ENCODE measurements at places on chromosomes 16 and 17. TPM values are rescaled to one million over a fixed set of nuclear protein-coding genes. Genes with fewer than 3 reads are reported as not detected.

GRCh38 chr17:48500435-48501426 is 30.1 kb downstream of the HOXB1 start:
- H3K27me3 ChIP-seq = peaks cover 6% of the 10 kb centered on the region
- no peak for DNase-seq
- no peak overlapping the region for H3K27ac ChIP-seq
- peaks cover 8% of the 10 kb centered on the region for H3K4me1 ChIP-seq

CMC2 gene
- polyA plus RNA-seq = 113 TPM

CACNG1 gene
- polyA plus RNA-seq = not detected

- no peaks in the 10 kb centered on the region for H3K4me1 ChIP-seq
- DNase-seq = no peak
- H3K27me3 ChIP-seq = peaks cover 3% of the 10 kb centered on the region
- no peak overlapping the region for H3K4me3 ChIP-seq
- H3K27ac ChIP-seq = no peak overlapping the region
- peaks cover under 1% of the 10 kb centered on the region for H3K36me3 ChIP-seq
Measured at GRCh38 chr16:86227801-86228200, 282.5 kb upstream of the FOXF1 start.

- H3K4me3 ChIP-seq = no peak overlapping the region
- H3K27ac ChIP-seq = no peak overlapping the region
- no peaks in the 10 kb centered on the region for H3K36me3 ChIP-seq
- no peak for DNase-seq
- H3K27me3 ChIP-seq = peaks cover 5% of the 10 kb centered on the region
Measured at GRCh38 chr17:38685491-38685890, 10.7 kb upstream of the EPOP start.

DNA sequence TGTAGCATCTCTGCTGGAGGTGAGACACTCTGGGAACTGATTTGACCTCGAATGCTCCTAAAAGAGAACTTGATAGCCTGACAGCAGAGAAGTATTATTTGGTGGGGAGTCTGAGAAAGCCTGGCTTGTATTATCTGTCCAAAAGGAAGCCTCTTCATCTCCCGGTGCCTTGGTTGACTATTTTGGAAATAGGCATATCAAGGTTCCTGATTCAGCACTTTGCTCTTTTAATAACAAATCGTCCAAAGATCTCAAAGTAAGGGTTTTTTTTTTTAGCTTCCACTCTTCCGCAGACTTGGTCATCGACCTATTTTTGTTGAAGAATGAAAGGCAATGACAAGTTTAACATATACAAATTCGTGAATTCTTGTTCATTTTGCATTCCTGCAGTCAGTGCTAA is 14.8 kb downstream of the TMEM186 start:
- no peaks in the 10 kb centered on the region for H3K4me1 ChIP-seq
- no peak overlapping the region for H3K27ac ChIP-seq
- peaks cover 18% of the 10 kb centered on the region for H3K36me3 ChIP-seq
- no peak for DNase-seq
- H3K27me3 ChIP-seq = peaks cover 2% of the 10 kb centered on the region

DNA sequence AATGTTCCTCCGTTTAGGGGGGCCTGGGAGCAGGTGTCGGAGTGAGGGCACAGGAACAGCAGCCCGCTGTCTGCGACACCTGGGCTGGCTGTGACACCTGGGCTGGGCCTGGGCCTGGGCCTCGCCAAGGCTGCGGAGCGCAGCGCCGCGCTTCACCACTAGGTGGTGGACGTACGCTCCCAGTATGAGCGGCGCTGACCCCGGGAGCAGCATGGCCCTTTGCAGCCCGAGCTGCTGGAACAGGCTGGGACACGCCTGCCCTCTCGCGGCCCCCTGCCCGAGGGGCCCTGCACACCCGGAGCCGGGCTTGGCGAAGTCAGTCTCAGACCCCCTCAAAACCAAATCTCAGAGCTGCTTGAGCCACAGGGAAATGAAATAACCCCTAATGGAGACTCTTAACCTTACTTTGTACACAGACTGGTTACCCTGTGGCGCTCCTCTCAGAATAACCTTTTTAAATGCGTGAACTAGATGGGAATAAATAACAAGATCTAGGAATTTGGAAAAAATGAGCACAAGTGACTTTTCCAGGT is 38.6 kb upstream of the FA2H start:
- H3K4me3 ChIP-seq = no peak overlapping the region
- H3K27ac ChIP-seq = no peak overlapping the region
- no peaks in the 10 kb centered on the region for H3K36me3 ChIP-seq
- H3K4me1 ChIP-seq = no peaks in the 10 kb centered on the region
- peak; percentile 26 for DNase-seq

ORC6 gene
- 1.8 TPM for polyA plus RNA-seq

DNA sequence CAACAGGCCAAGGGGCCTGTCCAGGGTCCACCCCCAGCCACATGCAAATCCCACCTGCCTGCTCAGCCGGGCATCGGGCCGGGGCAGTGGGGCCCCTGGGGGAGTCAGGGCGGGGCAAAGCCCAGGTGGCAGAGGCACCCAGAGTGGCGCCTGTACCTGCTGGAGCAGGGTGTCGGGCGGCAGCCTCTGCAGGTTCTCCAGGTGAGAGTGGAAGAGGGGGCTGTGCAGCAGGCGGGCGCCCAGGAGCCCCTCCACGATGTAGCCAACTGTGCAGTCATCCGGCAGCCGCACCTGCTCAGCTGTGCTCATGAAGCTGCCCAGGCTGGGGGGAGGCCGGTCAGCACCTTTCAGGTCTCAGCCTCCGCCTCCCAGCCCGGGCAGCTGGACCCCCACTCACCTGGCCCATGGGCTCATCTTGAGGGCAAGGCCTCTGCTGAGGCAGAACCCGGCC is 2.1 kb downstream of the RFNG start:
- H3K36me3 ChIP-seq = no peaks in the 10 kb centered on the region
- no peak for DNase-seq
- peak overlapping the region; percentile 86 for H3K4me3 ChIP-seq
- H3K27me3 ChIP-seq = no peaks in the 10 kb centered on the region
- H3K4me1 ChIP-seq = peaks cover 7% of the 10 kb centered on the region

DNA sequence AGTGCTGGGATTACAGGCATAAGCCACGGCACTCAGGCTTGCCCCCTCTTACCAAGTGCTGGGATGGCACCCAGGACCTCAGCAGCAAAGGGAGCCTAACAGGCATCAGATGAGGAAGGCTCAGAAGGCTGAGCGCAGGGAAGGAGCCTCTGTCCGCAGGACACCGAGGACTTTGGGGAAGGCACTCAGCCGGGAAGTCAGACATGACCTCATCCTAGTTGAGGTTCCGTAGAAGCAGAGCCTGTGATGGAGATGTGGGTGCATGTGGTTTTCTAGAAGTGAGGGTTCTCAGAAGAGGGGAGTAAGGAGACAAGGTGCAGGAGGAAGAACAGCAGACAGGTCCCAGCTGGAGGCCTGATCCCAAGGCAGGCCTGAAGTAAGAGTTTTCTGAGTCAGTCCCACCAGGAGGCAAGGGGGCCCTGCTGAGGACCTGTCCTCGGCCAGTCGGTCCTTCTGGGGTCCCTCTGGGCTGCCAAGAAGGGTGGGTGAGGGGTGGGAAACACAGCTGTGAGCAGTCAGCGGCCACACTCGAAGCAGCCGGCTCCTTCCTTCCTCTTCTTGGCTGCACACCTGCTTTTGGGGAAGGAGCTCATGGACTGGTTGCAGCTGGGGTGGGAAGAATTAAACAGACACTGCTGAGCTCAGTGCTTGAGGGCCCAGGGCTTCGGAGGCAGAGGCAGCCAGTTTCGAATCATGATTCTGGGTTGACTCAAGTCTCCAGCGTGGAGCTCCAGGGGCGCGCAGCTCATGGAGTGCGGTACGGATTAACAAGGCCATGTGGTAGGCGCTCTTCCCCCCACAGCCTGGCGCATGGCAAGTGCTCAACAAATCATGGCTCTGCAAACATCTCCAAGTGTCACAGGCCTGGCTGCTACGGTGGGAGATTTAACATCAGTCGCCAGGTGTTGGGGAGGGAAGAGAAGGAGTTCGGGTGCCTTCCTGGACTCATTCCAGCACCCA is 38.9 kb upstream of the SNN start:
- peaks cover 32% of the 10 kb centered on the region for H3K4me1 ChIP-seq
- DNase-seq = no peak
- no peak overlapping the region for H3K4me3 ChIP-seq
- peak overlapping the region; percentile 10 for H3K27ac ChIP-seq
- no peaks in the 10 kb centered on the region for H3K36me3 ChIP-seq

DNA sequence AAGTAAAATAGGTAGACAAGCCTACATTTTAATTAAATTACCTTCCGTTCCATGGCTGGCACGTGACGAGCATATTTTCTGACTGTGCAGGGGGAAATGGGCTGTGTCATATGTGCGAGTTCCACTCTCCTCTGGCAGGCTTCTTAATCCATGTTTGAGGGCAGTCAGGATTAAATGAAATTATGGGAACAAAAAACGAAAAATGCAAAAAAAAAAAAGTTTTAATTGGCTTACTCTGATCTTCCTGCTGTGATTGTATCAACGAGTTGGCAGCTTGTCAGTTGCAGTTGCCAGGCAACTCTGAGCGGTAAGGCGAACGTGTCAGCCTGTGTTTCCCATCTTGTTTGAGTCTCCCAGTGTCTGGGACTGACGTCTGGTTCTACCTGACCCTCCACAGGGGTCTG is 302.9 kb upstream of the XYLT1 start:
- H3K27ac ChIP-seq = no peak overlapping the region
- H3K4me3 ChIP-seq = no peak overlapping the region

GRCh38 chr17:16433514-16433913 is 18.1 kb downstream of the TRPV2 start:
- DNase-seq = no peak
- peaks cover 24% of the 10 kb centered on the region for H3K4me1 ChIP-seq
- no peak overlapping the region for H3K4me3 ChIP-seq
- H3K27ac ChIP-seq = no peak overlapping the region

DNA sequence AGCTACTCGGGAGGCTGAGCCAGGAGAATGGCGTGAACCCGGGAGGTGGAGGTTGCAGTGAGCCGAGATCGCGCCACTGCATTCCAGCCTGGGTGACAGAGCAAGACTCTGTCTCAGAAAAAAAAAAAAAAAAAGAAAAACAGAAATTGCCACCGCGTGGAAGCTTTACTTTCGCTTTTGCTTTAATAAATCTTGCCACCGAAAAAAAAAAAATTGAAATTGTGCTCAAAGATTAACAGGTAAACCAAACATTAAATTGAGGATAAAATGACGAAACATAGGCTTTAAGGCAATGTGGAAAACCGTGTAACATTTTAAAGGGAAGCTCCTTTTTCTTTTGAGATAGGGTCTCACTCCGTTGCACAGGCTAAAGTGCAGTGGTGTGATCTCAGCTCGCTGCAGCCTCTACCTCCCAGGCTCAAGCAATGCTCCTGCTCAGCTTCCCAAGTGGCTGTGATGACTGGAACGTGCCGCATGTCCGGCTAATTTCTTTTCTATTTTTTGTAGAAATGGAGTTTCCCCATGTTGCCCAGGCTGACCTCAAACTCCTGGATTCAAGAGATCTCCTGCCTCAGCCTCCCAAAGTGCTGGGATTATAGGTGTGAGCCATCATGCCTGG is 40.1 kb downstream of the ZNF276 start:
- peaks cover 5% of the 10 kb centered on the region for H3K27me3 ChIP-seq
- peaks cover 3% of the 10 kb centered on the region for H3K36me3 ChIP-seq
- DNase-seq = peak; percentile 56
- H3K27ac ChIP-seq = peak overlapping the region; percentile 99

SMIM5 gene
- polyA plus RNA-seq = not detected

FAM83G gene
- 0.81 TPM for polyA plus RNA-seq

CRYBA1 gene
- polyA plus RNA-seq = not detected

- H3K27me3 ChIP-seq = peaks cover 3% of the 10 kb centered on the region
- no peaks in the 10 kb centered on the region for H3K4me1 ChIP-seq
- no peak for DNase-seq
- H3K4me3 ChIP-seq = no peak overlapping the region
Measured at GRCh38 chr17:51365090-51365489, 104.7 kb downstream of the UTP18 start.

DNA sequence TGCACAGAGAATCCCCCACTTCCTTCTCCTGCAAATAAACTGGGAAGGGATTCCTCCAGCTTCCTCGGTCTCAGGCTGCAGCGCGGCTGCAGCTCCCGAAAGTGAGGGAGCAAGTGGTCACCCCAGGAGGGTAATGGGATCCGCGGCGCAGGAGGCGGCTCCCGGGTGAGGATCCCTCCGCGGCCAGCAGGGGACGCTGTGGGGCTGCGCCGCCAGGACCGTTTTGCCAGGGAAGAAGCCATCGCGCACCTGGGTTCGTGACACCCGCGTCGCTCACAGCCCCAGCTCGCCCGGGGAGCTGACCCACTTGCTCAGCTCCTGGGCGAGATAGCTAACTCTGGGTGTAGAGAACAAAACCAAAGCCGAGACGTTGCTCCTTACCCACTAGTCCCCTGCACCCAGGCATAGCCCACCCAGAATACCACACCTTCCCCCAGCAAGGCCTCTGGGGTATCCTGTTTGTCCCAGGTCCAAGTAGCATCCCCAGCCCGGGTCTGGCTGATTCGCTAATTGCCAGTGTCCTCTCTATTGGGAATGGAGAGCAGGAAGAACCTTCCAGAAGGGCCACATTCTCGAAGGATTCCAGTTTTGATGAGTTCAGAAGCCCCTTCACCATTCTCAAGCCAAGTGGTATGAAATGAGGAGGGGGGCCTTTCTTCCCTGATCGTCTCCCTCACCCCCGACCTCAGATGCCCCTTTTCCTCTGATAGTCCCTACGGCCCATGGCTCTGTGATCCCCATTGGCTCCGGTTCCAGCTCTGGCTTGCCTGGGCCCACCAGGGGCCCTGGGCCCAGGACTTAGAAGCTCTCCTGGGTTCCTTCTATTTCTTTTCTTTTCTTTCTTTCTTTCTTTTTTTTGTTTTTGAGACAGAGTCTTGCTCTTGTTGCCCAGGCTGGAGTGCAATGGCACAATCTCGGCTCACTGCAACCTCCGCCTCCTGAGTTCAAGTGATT is 14.1 kb downstream of the CYGB start:
- peaks cover 26% of the 10 kb centered on the region for H3K4me1 ChIP-seq
- peaks cover 4% of the 10 kb centered on the region for H3K27me3 ChIP-seq
- DNase-seq = peak; percentile 79
- peak overlapping the region; percentile 44 for H3K4me3 ChIP-seq
- no peaks in the 10 kb centered on the region for H3K36me3 ChIP-seq

- no peak for DNase-seq
- peak overlapping the region; percentile 58 for H3K27ac ChIP-seq
- peaks cover 2% of the 10 kb centered on the region for H3K4me1 ChIP-seq
- peaks cover 3% of the 10 kb centered on the region for H3K27me3 ChIP-seq
- H3K36me3 ChIP-seq = peaks cover 9% of the 10 kb centered on the region
- H3K4me3 ChIP-seq = no peak overlapping the region
Measured at GRCh38 chr16:85675251-85675874, 13.4 kb downstream of the GINS2 start.

DNA sequence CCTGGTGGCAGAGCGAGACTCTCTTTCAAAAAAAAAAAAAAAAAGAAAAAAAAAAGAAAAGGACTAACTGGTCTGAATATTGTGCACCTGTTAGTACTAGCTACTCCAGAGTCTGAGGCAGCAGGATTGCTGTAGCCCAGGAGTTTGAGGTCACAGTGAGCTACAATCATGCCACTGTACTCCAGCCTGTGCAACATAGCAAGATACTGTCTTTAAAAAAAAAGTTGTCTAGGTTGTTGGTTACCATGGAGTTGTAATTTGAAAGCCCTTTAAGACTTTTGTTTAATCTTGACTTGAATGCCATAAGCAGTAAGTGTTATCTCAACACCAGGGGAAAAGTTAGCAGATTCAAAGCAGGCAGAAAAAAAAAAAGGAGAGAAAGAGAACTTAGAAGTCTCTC is 10.9 kb upstream of the C16orf54 start:
- no peak overlapping the region for H3K27ac ChIP-seq
- no peaks in the 10 kb centered on the region for H3K36me3 ChIP-seq
- H3K4me3 ChIP-seq = no peak overlapping the region

GRCh38 chr16:68289621-68290329 is 21.0 kb downstream of the SLC7A6OS start:
- no peaks in the 10 kb centered on the region for H3K27me3 ChIP-seq
- H3K4me3 ChIP-seq = peak overlapping the region; percentile 65
- H3K4me1 ChIP-seq = peaks cover 80% of the 10 kb centered on the region
- peak; percentile 45 for DNase-seq
